ENCODE measurements at places on chromosomes 7 and 10. TPM values are rescaled to one million over a fixed set of nuclear protein-coding genes. Genes with fewer than 3 reads are reported as not detected.

The ADIRF gene
- 23.9 TPM for total RNA-seq

The AGBL3 gene
- 5.9 TPM for total RNA-seq

The CLRN3 gene
- 0.20 TPM for total RNA-seq

The ZP3 gene
- total RNA-seq: 0.59 TPM

The TBRG4 gene
- 34.4 TPM for total RNA-seq

The PTPRZ1 gene
- total RNA-seq: 237 TPM

The ZNF503 gene
- 6.4 TPM for total RNA-seq

The CYP3A4 gene
- not detected for total RNA-seq

The PAX4 gene
- not detected for total RNA-seq

The LIPN gene
- 0.30 TPM for total RNA-seq

The C10orf67 gene
- 0.69 TPM for total RNA-seq
